ENCODE measurements at places on chromosomes 5 and 9.

- no peak for DNase-seq
Observed at GRCh38 chr5:146706321-146706972, 172.1 kb downstream of the PPP2R2B start.

DNA sequence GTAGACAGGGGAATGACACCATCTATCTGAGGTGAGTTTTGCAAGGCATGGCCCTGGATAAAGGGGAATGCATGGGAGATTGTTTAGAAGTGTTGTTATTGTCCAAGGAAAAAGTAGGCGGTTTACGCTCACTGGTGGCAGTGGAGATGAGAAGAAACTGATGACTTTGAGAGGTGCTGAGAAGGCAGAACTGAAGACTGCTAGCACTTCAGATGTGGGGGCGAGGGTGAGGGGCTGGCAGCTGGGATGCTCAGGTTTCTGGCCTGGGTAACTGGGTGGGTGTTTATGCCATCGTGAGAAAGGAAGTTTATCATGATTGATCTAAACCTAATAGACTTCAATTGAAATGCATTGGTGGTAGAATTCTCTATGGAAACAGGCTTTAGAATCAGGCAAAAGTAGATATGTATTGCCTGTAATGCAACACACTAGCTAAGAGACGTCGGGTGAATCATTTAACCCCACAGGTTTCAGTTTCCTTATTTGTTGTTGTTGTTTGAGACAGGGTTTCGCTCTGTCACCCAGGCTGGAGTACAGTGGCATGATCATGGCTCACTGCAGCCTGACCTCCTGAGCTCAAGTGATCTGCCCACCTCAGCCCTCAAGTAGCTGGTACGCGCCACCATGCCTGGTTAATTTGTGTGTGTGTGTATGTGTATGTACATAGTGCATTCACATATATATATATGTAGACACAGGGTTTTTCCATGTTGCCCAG, 123.5 kb downstream of the SLC24A2 start:
- no peak for DNase-seq

GRCh38 chr9:130839132-130840111, 4.4 kb downstream of the ABL1 start:
- DNase-seq: no peak

GRCh38 chr5:62572918-62573514, 5.6 kb upstream of the LRRC70 start:
- DNase-seq: no peak

DNA sequence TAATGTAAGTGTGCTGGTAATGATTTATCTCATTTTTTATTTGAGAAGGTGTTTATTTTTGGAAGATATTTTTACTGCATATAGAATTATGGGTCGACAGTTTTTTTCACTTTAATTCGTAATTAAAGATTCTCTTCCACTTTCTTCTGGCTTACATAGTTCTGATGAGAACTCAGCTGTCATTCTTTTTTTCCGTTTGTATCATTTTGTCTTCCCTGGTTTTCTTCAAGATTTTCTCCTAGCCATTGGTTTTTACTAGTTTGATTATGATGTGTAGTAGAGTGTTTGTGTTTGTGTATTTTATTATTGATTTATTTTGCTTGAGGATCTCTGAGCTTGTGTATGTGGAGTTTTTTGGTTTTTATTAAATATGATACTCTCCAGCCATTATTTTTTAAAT, 21.7 kb downstream of the SLF1 start:
- no peak for DNase-seq

- DNase-seq: no peak
Observed at GRCh38 chr5:82881571-82882174, 195.5 kb downstream of the TMEM167A start.

- DNase-seq: peak; percentile 61
Observed at GRCh38 chr5:146426853-146427618, 20.1 kb upstream of the TCERG1 start.

GRCh38 chr9:79695531-79696175, 123.9 kb downstream of the TLE4 start:
- DNase-seq: no peak

DNA sequence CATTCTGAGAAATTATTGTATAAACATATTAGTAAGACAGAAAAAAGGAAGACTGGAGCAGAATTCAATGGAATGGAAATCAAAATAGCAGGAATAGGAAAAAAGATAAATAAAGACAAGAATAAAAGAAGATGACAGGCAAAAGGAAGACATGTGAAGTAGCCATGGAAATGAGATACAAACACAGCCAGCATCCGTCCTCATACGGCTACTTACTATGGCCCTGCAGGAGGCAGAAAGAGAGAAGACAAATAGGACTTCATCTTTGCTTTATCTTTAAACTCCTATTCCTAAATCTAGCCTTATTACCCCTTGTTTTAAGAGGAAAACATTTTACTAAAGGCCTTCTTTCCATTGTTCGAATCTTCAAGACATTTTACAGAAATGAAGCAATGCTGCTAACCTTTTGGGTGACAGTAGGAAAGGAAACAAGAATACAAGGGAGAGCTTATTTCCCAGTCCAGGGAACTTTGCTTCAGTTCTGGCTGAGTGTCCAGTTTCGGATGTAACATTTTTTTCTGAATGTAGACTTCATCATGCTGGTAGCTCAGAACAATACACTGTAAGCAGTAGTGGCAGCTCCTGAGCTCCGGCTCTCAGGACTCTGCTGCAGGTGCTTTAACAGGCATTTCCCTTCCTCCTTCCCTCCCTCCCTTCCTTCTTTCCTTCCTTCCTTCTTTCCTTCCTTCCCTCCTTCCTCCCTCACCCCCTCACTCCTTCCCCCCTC, 106.4 kb upstream of the SLC12A2 start:
- DNase-seq: no peak

DNA sequence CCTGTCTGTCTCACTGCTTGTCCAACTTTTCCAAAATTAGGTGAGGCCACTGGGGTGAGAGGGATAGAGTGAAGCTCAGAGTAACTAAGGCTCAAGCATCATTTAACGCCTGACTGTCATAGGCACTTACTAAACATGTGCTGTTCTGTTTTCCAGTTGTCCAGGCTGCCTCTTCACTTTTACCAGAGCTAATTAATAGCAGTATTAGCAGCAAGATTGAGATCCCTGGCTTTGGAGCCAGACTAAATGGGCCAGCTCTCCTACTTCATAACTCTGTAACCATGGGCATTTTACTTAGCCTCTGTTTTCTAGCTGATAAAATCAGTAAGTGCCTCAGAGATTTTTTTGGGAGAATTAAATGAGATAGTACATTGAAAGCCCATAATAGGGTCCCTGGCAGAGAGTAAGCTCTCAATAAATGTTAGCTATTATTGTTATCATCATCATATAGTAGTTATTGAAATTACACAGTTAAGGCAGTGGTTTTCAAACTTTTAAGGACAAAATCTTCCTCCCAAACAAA, 146.2 kb upstream of the LHFPL2 start:
- DNase-seq: no peak
